ENCODE measurements at places on chromosomes 7 and 10.
A peak's percentile ranks its signal among the peaks of the same experiment; 100 is the strongest.

GRCh38 chr7:104386943-104387342, 58.5 kb downstream of the LHFPL3 start:
- DNase-seq, result no peak

GRCh38 chr7:29318853-29319718, 124.5 kb downstream of the CHN2 start:
- no peak for DNase-seq

GRCh38 chr7:9835199-9835598, 1138.5 kb upstream of the PHF14 start:
- no peak for DNase-seq

DNA sequence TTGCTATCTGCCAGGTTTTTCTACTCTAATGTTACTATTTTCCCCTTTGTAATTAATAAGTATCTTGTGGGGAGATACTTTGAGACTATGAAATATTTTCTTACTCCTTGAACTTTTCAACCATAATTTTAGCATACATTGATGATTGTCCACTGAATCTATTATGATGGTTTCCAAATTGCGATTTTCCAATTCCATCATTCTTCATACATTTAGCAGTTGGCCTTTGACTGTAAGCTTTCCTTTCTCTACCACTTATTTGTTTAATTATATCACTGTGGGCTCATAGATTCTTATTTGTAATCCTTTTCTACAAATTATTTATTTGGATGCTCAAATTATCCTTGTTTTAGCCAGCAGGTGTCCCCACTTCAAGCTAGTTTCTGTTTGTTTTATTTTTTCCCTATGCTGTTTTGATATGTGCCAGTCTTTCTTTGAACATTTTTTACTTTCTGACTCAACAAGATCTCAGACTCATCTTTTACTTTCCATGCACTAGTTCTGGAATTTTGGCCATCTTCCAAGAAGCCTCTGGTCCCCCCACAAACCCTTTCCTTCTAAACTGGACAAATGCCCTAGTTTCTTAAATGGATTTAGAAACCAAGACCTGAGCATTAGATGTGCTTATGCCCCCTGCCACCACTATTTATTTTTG, 11.4 kb upstream of the MRPS16 start:
- peak; percentile 32 for DNase-seq

- peak; percentile 100 for DNase-seq
Measured at GRCh38 chr10:29257106-29257783, 31.6 kb upstream of the LYZL1 start.

GRCh38 chr10:71902351-71902750, 51.3 kb upstream of the PSAP start:
- DNase-seq, result no peak

DNA sequence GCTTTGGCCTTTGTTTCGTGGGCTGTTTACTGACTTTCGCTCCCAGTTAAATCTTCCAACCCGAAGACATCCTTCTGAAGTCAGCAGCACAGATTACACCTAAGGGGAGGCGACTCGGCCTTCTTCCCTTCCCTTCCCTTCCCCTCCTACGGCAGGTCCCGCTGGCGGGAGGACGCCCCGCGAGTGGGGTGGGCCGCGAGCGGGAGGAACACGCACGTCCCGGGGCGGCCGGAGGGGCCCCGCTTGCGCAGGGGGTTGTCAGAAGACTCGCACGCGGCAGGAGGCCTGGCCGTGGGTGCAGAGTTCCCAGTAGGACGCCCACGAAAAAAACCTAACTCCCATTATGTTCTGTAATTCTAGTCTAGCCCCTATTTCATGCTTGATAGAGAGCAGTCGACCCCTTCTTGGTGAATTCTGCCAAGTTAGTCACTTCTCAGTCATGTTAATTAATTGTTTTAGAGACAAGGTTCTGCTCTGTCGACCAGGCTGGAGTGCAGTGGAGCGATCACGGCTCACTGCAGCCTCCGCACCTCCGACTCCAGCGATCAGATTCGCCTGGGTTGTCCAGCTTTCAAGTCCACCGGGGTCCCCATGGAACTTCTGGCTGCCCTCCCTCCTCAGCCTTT, 19.2 kb upstream of the ZNF32 start:
- DNase-seq, result no peak

DNA sequence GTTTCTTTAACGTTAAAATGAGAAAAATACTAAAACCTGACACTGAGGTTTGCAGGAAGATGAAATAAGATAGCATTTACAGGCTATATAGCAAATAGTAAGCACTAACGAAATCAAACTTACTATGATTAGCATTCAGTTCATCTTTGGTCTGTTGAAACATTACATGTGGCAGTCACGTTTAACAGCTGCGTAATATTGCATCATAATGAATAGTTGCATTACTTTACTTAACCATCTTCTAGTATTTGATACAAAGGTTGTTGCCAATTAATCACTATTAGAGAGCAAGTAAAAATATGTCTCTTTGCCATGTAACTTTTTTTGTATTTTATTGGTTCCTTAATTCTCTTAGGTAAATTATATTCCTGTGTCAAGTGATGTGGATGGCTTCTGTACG, 131.8 kb upstream of the GHITM start:
- no peak for DNase-seq

GRCh38 chr10:31030800-31031199, 865 bp downstream of the ZNF438 start:
- no peak for DNase-seq

GRCh38 chr7:101857358-101857811, 40.0 kb downstream of the CUX1 start:
- DNase-seq, result no peak

DNA sequence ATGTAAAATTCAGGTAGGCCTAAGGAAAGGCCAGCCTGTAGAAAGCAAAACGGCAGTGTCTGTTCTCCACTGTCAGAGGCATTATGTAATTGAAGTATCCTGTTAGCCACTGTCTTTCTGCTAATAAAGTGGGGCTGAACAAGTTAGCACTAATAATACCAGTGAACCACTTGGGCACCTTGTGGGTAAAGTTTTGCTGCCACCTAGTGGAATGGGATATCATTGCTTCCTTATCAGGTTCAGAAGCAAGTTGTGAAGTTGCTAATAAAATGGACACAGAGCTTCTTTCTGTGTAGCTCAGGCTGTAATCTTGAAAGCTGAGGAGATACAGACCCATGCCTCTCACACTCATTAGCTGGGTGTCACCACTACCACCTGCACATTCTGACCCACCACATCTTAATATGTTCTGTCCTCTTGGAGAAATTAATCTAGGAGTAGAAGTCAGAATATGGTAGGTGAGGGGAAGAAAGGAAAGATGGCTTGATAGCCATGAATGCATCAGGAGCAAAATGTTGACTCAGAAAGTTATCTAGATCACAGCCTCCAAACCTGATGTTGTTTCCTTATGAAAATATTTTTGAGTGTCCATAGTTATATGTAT, 175.1 kb downstream of the SEPTIN7 start:
- peak; percentile 83 for DNase-seq

DNA sequence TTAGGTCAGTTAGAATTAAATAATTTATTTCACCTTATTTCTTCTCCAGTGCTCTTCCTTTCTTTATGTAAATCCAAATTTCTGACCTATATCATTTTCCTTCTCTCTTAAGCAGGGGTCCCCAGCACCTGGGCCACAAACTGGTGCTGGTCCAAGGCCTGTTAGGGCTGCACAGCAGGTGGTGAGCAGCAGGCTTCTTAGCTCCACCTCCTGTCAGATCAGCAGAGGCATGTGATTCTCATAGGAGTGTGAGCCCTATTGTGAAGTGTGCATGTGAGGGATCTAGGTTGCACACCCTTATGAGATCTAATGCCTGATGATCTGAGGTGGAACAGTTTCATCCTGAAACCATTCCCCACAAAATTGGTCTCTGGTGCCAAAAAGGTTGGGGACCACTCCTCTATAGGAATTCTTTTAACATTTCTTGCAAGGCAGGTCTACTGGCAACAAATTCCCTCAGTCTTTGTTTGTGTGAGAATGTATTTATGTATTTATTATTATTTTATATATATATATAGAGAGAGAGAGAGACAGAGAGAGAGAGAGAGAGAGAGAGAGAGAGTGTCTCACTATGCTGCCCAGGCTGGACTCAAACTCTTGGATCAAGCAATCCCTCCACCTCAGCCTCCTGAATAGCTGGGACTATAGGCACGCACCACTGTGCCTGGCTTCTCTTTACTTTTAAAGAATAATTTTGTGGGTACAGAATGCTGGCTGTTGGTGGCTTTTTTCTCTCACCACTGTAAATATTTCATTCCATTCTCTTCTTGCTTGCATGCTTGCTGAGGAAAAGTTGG, 4.3 kb upstream of the ABCC2 start:
- DNase-seq, result no peak

DNA sequence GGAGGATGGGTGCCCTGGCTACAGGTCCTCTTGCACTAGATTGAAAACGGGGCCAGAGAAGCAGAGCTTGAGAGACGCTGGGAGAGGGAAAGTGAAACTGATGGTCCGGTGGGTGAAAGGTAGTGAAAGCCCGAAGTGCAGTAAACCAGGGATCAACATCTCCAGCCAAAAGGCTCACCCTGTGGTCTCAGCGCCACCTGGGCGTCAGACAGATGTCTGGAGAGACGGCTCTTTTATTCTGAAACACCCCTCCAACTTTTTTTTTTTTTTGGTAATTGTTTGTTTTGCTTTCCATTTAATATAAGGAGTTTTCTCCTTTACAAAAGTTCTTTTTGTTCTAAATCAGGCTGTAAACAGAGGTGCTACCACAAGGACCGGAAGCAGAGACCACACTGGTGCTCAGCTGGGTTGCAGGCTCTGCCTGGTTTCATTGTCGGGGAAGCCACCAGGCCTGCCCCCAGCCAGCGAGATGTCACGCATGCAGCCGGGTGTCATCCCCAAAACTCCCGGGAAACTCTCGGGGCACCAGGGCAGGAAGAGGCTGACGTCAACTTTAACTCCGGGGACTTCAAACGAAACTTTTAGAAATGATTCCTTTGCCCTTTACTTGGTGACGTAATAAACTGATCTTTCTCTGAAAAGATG, 11.2 kb downstream of the IL2RA start:
- DNase-seq, result peak; percentile 80

DNA sequence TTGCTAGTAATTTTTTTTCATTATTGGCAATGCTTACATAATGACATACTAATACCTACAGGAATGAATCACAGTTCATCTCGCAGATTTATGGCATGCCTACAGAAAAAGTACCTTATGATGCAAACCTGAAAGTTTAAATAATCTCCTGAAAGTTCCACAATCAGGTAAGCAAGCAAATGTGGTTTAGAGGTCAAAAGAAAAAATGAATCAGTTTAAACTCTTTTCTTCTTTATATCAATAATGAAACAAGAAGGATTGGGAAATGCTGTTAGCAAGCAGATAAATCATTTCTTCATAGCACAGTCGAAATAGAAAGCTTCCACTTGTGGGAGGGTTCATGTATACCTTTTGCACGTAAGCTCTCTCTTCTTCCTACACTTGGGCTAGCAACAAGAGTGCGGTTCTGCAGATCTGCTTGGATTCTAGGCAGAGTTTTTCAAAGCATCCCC, 53.7 kb upstream of the MTPN start:
- peak; percentile 11 for DNase-seq

GRCh38 chr10:85650791-85651496, 715.7 kb downstream of the GRID1 start:
- DNase-seq, result no peak

DNA sequence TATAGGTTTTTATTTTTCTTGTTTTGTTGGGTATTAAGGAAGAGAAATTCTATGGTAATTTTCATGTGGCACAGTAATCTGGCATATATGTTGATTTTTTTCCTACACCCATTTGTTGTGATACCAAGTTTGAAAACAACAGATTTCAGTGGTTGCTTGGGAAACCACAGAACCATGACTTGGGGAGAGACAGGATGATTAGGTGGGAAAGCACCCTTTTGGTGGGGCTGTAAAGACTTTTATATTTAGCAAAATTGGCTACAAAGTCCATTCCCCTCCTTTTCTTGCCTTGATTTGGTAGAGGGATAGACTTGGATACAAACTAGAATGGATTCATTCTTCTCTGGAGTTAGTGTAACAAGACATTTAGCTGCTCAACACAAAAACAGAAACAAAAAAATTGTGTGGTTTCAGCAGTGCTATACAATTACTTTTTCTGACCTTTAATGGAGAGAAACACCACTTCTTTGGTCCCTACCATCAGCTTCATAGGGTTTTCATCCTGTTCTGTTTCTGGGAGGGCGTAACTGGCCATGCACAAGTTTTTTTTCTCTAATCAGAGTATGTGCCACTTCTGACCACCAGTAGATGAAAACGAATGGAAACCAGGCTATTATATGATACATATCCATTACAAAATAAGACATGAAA, 52.7 kb downstream of the FIGNL1 start:
- DNase-seq, result no peak

DNA sequence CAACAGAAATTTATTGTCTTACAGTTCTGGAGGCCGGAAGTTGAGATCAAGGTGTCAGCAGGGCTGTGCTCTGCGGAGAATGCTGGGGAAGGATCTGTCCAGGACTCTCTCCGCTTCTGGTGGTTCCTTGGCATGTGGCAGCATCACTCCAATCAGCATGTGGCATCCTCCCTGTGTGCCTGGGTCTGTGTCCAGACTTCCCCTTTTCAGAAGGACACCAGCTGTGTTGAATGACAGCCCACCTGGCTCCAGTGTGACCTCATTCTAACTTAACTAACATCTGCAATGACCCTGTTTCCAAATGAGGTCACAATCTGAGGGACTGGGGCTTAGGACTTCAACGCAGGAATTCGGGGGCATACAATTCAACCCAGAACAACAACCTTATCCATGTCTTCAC, 141.9 kb downstream of the BMS1 start:
- no peak for DNase-seq

GRCh38 chr7:55493408-55493807, 78.9 kb downstream of the VOPP1 start:
- DNase-seq, result peak; percentile 29

- DNase-seq, result no peak
Measured at GRCh38 chr7:123348690-123349089, 148.9 kb upstream of the SLC13A1 start.

DNA sequence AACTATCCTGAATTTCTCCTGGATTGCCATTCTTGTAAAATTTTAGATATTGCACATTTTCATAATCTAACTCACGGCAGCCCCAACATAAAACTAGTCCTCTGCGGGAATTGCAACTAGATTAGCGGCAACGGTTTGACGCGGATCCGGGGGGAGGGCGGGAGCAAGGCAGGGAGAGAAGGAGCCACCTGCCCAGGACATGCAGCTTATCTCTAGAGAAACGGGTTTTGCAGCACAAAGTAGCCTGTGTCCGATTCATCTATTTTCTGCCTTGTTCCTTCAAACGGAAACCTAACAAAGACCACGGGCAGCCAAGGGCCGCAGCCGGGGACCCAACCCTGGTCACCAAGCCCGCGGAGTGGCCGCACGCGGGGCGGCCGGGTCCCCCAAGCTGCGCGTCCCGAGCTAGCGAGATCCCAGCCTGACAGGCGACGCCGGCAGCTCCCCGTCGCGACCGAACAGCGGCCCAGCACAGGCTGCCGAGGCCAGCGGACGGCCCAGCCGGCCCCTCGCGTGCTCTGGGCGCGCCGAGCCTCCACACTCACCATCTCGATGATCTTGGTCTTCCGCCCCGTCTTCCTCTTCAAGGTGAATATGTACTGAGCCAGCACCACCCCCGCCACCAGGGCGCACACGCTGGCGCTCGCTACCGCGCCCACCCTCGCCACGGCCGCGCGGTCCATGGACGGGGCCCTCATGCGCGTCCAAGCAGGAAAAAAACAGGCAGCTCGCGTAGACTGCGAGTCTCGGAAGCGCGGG, at the start of gene NT5C3A:
NT5C3A (minus strand) TSS at position 754 of the 759 bp plus-strand sequence; CDS start at position 683, 71 bp downstream.
- peak; percentile 38 for DNase-seq

- DNase-seq, result peak; percentile 67
Measured at GRCh38 chr10:4981722-4982471, 18.7 kb downstream of the AKR1C1 start.

Measured in fibroblast of villous mesenchyme (primary cell).